ENCODE measurements at places on chromosomes 4 and X. TPM values are rescaled to one million over a fixed set of nuclear protein-coding genes. Genes with fewer than 3 reads are reported as not detected.

GRCh38 chr4:168914095-168914494 is 96.0 kb downstream of the CBR4 start:
- DNase-seq: no peak

DNA sequence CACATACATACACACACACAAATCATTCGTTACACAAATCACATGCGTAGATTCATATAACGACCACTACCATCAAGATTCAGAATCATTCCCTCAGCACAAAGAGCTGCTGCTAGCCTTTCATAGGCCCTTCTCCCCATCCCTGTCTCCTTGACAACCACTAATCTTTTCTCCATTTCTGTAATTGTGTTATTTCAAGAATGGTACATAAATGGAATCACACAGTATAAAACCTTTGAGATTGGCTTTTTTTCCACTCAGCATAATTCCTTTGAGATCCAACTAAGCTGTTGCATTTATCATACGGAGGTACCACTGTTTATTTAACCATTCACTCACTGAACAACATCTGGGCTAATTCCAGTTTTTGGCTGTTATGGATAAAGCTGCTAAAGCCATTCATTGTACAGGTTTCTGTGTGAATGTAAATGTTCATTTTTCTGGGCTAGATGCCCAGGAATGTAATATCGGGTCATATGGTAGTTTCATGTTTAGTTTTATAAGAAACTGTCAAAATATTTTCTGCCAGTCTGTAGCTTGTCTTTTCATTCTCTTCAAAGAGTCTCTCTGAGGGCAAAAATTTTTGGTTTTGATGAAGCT is 64.1 kb downstream of the USP11 start:
- DNase-seq: no peak

DNA sequence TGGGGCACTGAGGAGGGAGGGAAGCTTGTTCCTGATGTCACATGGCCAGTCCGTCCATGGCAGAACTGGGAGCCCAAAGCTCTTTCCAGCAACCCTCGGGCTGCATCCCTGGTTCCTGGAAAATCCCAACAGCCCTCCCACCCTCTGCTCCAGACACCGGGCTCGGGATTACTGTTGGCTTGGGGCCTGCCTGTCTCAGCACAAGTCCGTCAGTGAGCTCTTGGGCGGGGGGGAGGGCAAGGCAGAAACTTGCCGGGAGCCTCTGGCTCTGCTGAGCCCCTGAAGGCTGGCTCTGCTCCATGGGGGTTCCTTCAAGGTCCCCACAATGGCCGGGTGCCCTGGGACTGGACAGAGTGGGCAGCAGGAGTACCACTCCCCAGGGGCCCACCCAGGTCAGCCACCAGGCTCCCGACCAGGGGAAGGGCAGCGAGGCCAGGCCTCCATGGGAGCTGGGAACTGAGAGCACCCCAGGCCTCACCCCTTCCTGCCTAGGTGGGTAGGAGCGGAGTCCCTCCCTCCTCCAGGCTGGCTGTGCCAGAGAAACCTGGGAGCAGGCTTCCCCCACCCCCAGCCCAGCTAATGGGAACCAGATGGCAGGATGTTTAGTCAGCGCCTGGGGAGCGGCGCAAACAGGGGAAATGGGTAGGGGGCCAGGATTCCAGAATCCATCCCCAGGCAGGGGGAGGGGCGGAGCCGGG is 6.4 kb upstream of the HAUS7 start:
- DNase-seq: no peak

GRCh38 chrX:67353651-67354370 is 190.0 kb upstream of the AR start:
- DNase-seq: no peak

- DNase-seq: no peak
These were observed 68.0 kb upstream of the TLR2 start for GRCh38 chr4:153616006-153616555.

- no peak for DNase-seq
These were observed 52.4 kb upstream of the IGFBP7 start for GRCh38 chr4:57162499-57163019.

GRCh38 chr4:22850630-22851029 is 157.9 kb downstream of the GBA3 start:
- DNase-seq: no peak

BTK gene
- 0.05 TPM for polyA plus RNA-seq

SATL1 gene
- polyA plus RNA-seq: 0.03 TPM

CLOCK gene
- 8.0 TPM for polyA plus RNA-seq

FGB gene
- 13.8 TPM for polyA plus RNA-seq
